Heart right ventricle (tissue), 16 donors: ENCODE measurements at places on chromosomes 4 and X. TPM values are rescaled to one million over a fixed set of nuclear protein-coding genes. Genes with fewer than 3 reads are reported as not detected.

The FAM184B gene
- not detected for total RNA-seq

The CXCL6 gene
- not detected for total RNA-seq

The C1GALT1C1 gene
- 17.4 TPM for total RNA-seq

The ZNF630 gene
- 2.6 TPM for total RNA-seq

The PNCK gene
- total RNA-seq, result 7.6 TPM

The NIPAL1 gene
- 1.4 TPM for total RNA-seq

The ZC4H2 gene
- total RNA-seq, result 4.2 TPM

The MAGEB17 gene
- total RNA-seq, result not detected
